Stimulated activated CD8-positive, alpha-beta memory T cell treated with anti-CD3 and anti-CD28 coated beads, Interleukin-2, amount 100 ng/mL, for 1 hour (primary cell): ENCODE measurements at places on chromosomes 12 and 14.

DNA sequence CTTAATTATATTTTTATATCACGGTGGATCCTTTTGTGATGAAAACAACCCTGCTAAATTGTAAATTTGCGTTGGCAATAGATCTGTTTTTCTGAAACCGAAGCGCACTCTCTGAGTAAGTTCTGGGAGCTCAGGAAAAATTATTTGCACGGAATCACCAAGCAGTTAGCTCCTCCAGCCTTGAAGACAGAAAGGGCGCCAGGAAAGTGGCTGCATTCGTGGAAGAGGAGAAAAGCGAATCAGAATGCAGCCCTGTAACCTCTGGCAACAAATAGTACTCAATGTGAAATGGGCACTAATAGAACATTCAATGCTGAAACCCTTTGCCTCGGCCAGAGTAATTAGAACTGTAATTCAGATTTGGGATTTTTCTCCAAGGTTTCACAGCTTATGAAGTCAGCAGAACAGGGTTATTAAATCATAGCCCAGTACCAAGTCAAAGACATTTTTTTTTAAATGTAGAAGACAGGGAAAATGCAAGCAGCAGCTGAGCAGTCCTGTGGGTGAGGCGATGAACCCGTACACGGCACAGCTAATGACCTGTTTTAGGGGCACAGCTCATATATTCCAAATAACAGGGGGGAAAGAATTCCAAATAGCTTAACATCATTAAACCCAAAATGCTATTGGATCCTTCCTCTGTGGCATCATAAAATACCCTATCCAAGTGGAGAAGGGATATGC is 251.4 kb downstream of the EGLN3 start:
- no peak for DNase-seq

DNA sequence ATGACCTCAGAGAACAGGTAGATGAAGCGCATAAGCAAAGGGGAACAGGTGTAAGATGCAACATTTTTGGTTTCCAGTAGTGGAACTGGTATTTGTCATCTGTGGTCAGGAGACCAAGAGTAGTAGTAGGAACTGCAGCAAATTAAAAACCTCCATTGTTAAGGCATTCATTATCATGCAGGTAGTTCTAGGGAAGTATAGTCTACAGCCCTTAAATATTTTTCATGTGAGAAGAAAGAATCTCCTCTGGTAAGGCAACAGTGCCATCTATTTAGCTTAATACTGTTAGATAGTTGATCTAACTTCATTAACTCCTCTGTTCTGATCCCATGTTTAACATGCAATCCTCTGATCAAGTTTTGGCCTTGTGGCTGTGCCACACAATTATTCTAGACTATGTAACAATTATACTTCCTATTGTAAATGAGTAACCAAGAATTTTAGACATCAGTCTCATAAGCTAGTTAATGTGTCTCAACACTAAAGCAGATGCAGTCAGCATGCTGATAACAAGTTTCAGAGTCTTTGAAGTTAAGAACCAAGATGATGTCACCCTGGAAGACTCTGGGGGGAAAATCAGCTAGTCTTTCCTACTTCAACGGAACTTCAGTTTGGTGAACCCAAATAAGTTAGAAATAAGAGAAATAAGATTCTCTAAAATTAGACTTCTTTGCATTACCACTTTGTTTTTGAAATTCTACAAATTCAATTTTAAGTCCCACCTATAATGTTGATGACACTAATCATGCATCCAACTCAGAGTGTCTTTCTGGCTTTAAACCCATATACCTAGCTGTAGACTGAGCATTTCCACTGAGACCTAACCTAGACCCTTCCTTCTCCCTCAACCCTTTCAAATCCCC is 70.9 kb downstream of the STXBP6 start:
- no peak for DNase-seq

DNA sequence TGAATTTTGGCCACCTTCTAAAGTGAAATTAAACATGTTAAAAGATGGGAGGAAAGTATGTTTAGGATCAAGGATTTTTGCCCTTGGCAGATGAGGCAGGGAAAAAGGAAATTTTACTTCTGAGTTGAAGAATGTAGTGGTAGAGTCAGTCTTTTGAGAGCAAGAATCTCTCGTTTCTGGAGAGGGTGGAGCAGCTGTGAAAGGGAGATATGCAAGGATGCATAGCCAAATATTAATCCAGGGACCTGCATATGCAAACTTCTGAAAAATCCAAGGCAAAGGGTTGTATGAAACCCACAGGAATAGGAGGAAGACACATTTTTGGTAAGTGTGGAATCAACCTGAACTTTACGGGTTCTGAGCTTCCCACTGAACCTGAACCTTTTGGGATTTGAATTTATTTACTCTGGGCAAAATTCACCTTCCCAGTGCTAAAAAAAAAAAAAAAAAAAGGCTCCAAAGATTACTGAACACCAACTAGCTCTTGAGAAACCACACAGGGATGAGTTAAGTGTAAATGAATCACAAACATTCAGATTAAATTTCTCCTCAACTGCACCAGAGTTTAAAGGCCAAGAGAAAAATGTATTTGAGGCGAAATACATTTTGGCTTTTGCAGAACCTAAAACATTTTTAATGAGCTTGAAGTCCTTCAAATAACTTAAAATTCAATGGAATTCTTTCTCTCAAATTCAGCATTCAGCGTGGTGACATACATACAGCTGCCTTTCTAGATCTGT is 187.1 kb upstream of the CDKN3 start:
- no peak for DNase-seq

GRCh38 chr12:5588176-5588575 is 156.3 kb downstream of the NTF3 start:
- DNase-seq = no peak
